ENCODE measurements at places on chromosomes 3 and 15.

DNA sequence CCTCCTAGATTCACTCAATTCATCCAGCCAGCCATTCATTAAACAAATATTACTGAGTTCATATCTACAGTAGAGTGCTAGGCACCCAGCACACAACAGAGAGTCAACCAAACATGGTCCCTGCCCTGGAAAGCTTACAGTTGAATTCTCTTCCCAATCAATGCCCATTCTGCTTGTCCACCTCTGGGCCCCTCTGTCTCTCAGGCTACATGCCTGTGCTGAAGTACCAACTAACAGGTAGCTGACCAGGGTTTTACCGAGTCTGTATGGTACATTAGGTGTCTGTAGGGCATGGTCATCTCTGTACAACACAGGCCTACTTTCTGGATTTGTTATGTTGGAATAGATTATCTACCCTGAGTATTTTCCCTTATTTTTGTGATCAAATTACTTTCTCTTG is 23.3 kb downstream of the PLD1 start:
- DNase-seq: no peak

GRCh38 chr3:178663201-178663934 is 127.1 kb downstream of the KCNMB2 start:
- no peak for DNase-seq

DNA sequence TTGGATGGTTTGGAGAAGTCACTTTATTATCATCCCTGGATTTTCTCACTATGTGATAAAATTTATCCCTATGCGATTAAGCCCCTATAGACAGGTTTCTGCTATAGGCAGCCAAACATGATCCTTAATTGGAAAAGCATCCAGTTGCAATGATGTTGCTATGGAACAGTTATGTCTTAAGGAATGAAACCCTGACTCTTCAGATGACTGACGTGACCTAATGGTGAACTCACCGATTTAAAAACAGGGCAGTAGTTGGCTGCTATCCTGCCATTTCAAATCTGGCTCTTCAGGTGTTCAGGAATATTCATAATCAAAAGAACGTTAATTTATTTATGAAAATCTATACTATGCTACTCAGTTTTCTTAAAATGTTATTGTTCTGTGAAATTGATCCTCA is 106.8 kb upstream of the ROBO1 start:
- DNase-seq: no peak

DNA sequence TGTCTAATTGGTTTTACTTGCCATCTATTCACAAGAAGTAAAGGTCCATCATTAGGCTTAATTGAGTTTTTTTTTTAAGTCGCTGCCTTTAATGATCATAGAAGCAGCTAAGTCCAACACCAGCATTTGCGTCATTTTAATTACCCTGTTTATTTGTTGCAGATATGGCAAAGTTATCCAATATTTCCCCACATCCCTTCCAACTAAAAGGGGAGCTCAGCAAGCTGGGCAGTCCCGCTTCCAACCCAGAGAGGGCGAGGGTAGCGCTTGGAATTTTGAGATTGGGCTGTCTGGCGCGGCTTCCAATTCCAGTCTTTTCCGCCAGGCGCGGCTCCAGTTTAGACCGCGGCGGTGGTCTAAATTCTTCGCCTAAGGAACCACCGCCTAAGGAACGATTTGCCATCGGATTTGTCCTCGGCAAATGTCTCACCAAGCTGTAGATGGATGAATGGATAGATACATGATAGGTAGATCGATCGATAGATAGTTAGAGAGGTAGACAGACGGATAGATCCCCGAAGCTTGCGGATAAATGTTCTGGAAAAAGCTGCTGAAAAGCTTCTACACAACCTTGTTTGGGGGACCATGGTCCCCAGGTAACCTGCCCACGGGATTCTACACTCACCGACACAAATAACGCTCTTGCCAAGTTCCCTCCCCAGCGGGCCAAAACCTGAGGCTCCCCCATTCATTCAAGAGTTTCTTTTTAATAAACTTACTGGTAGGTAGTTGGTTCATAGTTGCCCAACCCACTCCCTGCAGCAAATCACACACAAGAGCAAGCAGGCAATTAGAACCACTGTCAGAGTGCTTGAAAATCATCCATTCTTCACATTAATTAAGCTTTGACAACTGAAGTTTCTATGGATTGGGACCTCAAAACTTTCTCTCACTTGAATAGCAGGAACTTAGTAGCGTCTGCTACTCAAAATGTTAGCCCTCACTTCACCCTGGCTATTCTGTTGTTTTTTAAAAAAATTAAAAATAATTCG is 49.1 kb downstream of the ZIC4 start:
- no peak for DNase-seq

All from activated CD4-positive, alpha-beta T cell treated with anti-CD3 and anti-CD28 coated beads for 4 hours (primary cell).